ENCODE measurements at places on chromosomes 5 and 9.

GRCh38 chr5:160289356-160289651 is 23.1 kb downstream of the CCNJL start:
- DNase-seq = no peak

DNA sequence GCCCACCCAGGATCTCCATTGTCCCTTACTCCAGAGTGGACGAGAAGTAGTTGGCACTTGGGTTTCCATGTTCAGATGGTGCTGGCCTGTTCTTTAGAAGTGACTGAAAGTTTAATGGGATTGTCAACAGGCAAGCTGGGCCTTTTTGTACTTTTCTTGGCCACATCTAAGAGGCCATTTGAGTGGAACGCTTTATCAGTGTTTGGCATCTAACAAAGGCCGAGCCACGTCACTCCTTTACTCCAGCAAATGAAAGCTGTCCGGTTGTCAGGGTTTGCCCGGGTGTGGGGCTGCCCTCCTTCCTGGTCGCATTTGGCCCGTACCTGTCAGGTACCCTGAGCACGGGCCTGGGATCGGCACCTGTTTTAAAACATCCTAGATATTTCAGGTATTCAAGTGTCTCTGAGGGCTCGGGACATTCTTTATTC is 71.5 kb downstream of the RCL1 start:
- DNase-seq = no peak

GRCh38 chr5:14341571-14342230 is 198.6 kb downstream of the TRIO start:
- peak; percentile 33 for DNase-seq

DNA sequence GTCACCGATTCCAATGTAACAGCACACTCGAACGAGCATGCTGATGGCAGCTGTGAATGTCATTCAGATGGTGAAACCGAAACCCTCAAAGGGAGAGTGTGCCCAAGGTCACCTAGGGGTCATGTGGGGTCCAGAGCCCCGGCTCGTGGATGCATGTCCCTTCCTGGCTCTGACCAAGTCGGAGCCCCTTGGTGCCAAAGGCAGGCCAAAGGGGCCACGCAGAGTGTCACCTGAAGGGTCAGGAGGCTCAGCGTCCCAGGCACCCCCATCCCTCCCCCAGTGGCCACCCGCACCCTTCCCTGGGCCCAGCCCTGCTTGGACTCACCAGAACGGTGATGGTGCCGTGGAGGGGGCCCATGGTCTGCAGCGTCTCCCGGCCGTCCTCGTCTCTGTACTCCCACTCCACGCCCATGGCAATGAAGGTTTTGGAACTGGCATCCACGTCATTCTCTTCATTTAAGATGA is 69.5 kb downstream of the ZNF354C start:
- no peak for DNase-seq

DNA sequence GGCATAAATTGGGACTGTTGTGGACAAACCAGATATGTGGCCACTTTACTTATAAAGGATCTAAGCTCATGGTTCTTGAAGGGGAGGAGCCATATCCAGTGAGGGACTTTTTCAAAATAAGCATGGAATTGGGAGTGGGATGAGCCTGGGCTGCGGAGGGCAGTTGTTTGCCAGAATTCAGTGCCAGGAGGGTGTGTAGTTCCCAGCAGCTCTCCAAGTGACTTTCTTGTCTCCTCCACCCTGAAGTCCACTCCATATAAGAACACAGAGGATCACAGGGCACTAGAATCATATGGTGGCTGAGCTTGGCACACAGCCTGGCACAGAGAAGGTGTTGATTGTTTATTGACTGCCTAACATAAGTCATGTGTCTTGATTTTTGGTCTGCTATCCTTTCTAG is 121.1 kb downstream of the CAVIN4 start:
- DNase-seq = no peak

DNA sequence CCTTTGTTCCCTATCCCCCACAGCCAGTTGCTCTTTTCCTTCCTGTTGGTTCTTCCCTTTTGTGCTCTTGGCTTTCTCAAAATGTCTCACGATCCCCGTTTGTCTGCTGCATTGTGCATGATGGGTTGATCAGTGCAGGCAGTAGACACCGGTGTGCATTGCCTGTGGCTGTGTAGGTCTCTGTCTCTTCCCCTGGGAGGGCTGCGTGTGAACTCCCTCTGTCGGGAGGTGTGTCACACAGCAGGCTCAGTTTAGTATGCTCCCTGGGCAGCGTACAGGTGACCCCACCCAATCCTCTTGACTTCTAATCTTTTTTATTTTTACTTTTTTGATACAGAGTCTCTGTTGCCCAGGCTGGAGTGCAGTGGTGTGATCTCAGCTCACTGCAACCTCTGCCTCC is 265.3 kb downstream of the FSTL4 start:
- no peak for DNase-seq

DNA sequence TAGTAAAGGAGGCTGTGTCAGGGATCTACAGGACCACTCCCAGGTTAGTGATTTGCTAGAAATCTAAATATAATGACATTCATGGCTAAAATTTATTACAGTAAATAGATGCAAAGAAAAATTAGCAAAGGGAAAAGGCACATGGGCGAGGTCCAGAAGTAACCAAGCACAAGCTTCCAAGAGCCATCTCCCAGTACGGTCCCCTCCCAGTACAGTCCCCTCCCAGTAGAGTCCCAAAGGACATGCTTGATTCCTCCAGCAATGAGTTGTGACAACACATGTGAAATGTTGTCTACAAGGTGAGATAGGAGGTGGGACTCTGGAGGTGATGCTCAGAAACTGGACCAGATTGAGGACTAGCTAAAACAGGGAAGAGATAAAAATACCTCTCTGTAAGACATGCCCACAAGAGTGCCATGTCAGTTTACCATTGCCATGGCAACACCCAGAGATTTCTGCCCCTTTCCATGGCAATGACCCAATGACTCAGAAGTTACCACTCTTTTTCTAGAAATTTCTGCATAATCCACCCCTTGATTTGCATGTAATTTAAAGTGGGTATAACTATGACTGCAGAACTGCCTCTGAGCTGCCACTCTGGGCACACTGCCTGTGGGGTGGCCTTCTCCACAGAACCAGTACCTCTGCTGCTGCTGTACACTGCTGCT is 27.9 kb upstream of the CEMIP2 start:
- no peak for DNase-seq

- DNase-seq = no peak
Observed at GRCh38 chr5:179110528-179110927, 50.4 kb downstream of the ZNF354C start.

GRCh38 chr9:130042406-130042884 is 544 bp downstream of the FNBP1 start:
- no peak for DNase-seq

DNA sequence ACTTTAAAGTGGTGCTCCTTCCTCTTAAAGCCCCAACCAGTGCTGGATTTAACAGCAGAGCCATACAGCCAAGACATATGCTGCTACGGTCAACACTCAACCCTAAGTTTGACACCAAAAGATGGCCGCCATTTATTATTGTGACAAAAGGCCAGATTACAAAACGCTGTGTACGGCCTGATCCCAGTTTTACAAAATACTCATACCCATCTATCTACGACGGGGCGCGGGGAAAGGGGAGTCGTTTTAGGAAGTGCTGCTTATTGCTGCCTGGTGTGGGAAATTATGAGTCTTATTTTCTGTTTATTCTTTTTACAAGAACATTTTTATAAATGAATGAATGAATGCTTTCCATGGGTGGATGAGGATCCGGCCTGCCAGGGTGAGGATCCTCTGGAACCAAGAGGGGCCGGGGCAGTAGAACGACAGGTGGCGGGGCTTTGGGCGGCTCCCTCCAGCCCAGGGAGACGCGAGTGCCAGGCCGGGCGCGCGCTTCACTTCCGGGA is 457 bp upstream of the IDNK start:
- peak; percentile 7 for DNase-seq

DNA sequence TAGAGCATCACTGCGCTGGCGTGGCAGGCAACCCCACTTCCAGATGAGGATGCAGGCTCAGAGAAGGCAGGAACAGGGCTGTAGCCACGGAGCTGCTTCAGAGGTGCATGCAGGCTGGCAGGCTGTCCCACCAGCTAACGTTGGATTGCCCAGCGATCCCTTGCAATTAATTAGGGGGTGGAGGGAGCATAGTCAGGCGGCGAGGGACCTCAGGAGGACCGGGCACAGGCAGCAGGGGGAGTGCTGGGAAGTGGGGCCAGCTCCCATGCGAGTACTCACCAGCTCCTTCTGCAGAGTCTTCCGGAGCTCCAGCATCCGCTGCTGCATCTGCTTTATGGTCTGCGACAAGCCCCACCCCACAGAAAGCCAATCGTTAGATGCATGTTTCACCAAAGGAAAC is 20.3 kb downstream of the ARPC5L start:
- no peak for DNase-seq

GRCh38 chr5:35618781-35619180 is 1.1 kb downstream of the SPEF2 start:
- peak; percentile 13 for DNase-seq

DNA sequence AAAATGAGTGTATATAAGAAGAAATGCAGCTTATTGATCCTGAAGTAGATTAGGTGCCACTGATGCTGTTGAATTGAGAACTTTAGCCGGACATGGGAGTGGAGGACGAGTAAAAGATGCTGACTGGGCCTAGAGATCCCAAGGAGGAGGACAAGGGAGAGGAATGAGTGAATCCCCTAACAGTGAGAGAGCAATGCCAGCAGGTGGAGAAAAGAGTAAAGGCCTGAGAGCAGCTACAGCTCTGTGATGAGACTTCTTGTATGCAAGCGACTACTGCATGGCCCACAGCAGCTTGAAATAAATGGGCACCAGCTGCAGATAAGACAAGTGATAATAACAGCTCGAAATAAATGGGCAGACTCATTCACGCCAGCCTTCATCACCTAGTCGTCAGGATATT is 44.5 kb upstream of the JMY start:
- DNase-seq = no peak
